ENCODE measurements at places on chromosomes 11 and 22.

DNA sequence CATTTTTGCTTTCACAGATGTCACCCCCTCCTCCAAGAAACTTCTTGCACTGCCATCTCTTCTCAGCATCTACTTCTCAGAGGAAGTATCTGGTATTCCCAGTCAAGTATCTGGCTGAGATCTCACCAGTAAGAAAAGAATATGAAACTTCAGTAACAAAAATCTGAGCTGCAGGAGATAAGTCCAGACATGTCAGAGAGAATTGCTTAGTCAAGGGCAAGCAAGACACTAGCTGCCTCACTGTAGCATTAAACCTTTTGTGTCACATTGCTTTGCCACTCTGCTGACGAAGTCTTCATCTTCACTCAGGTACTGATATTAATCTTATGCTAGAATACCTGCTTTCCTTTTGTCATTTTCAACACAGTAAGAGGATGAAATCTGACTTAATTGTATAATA lies 70.6 kb upstream of the ZC3H12C start:
- no peak for DNase-seq

DNA sequence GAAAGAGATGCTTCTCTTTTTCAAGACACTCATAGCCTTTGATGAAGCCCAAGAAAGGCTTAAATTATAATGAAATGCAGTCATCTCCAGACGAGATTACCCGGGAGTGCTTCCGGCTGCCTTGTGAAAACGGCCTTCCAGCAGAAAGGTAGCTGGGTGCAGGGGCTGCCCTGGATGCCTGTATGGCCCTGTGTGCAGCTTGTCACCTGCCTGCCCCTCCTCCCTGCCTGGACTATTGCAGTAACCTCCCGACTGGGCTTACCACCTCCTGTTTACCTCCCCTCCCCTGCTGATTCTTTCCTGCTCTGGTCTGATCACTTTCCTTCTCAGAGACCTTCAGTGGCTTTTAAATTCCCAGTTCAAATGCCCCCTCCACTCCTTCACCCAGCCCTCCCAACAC lies 126.4 kb upstream of the SYT13 start:
- no peak for DNase-seq

DNA sequence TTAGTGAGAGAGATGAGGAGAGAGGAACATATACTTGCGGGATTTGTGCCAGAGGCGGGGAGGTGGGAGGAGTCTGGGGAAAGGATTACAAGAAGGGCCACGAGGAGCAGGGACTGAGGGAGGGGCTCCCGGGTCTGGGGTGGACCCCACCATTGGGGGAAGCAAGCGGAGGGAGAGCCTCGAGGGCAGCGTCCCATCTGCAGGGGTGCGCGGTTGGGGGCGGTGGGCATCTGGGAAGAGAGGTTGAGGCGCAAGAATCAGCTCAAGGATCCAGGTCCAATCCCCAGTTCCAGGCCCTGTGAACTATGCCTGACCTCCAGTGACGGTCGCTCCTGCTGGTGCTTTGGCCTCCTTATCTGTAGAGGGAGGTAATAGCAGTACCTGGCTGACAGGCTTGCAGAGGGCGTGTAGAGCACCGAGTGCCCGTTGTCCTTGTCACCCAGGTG lies 38.0 kb downstream of the ADAMTS15 start:
- no peak for DNase-seq

GRCh38 chr22:26681395-26681821 lies 24.0 kb downstream of the MIAT start:
- no peak for DNase-seq

- DNase-seq: no peak
Observed at GRCh38 chr22:20228055-20228938, 39.8 kb downstream of the RTN4R start.

DNA sequence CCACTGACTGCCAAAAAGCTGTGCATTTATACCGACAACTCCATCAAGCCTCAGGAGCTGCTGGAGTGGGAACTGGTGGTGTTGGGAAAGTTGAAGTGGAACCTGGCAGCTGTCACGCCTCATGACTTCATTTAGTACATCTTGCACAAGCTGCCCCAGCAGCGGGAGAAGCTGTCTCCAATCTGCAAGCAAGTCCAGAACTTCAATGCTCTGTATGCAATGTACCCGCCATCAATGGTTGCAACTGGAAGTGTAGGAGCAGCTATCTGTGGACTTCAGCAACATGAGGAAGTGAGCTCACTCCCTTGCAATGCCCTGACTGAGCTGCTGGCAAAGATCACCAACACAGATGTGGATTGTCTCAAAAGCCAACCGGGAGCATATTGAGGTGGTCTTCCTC lies at the start of gene SLC22A25:
SLC22A25 (minus strand) TSS at position 67 of the 400 bp plus-strand sequence. CDS start 13,947 bp downstream, outside the sequence.
- DNase-seq: no peak

DNA sequence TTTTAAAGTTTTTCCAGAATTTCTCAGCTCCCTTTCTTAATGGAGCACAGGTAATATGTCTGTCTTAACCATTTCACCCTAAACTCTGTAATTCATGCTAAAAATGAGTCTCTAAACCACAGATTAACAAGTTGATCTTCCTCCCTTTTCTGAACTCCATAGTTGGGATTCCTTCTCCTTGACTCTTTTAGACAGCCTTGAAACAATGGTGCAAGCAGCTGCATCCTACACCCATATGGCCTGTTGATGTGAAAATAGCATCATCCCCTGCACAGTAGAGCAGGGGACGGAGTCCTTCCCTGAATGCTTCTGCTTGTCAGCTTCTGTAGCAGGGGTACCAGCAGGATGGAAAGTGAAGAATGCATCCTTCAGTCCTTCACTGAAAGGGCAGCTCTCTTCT lies 192.8 kb upstream of the SORL1-AS1 start:
- DNase-seq: no peak

- no peak for DNase-seq
Observed at GRCh38 chr11:57638005-57638781, 11.5 kb downstream of the YPEL4 start.

GRCh38 chr11:46801694-46802470 lies 44.2 kb downstream of the CKAP5 start:
- no peak for DNase-seq

- DNase-seq: no peak
Observed at GRCh38 chr11:74771139-74771538, 22.5 kb downstream of the RNF169 start.

DNA sequence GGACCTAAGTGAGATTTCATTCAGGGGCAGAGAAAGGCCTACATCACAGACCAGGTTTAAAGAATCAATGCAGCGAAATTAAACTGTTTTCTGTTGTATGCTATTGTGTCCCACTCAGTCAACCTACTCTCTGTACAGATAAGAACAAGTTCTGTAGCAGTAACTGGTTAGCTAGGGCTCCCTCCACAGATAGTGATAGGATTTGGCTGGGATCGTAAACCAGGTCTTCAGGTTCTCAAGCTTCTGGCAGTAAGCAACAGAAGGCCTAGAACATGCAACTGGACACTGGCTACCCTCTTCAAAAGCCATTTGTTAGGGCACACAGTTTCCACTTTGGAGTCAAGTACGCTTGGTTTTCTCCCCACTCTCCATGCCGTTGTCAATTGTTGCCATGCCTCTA lies 69.2 kb downstream of the GDPD4 start:
- DNase-seq: no peak

DNA sequence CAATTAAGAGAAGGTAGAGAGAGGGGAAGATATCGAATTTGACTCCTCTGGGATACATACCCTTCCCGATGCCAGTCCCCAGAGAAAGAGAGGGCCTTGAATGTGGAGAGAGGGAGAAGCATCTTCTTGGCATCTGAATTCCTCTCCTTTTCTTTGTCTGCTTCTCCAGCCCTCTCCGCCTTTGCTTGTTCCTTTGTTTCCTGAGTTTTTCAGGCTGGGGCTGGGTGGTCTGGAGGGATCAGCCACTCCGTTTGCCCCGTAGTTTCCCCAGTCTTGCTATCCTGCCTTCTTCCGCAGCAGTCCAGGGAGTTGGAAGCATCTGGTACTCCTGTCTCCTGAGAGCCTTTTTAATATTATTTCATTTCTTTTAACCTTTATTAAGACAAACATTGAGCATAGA lies 107.1 kb upstream of the CADM1 start:
- DNase-seq: no peak

DNA sequence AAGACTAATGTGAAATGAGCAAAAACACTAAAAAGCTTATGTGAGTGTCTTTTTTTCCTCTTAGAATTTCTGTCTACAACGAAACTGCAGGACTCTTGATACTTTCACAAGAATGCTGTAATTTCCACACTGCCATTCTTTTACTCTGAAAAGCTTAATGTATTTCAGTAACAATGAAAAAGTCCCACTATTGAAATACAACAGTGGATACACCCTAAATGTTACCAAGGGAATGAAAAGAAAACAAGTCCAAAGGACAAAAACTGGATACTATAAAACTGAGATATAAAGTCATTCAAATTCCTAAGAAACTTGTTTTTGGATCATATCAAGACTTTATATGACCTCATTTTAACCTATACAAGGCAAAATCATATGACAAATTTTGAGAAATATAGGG lies 77.4 kb downstream of the SOX6 start:
- DNase-seq: no peak

DNA sequence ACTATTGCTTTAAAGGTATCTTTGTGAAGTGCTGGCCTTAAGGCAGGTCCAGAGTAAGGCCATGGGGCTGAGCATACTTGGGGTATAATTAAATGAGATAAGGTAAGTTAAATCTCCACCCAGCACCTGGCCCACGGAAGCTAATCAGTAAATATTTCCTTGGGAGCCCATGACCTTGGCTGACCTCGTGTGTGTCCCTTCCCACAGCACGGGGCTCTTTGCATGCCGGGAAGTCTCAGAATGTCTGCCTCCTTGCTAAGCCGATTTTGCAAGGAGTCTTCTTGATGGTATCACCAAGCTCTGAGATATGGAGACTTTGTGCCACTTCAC lies 46.5 kb downstream of the ADM start:
- no peak for DNase-seq

GRCh38 chr22:40423310-40423688 lies 52.9 kb downstream of the SGSM3 start:
- DNase-seq: no peak

DNA sequence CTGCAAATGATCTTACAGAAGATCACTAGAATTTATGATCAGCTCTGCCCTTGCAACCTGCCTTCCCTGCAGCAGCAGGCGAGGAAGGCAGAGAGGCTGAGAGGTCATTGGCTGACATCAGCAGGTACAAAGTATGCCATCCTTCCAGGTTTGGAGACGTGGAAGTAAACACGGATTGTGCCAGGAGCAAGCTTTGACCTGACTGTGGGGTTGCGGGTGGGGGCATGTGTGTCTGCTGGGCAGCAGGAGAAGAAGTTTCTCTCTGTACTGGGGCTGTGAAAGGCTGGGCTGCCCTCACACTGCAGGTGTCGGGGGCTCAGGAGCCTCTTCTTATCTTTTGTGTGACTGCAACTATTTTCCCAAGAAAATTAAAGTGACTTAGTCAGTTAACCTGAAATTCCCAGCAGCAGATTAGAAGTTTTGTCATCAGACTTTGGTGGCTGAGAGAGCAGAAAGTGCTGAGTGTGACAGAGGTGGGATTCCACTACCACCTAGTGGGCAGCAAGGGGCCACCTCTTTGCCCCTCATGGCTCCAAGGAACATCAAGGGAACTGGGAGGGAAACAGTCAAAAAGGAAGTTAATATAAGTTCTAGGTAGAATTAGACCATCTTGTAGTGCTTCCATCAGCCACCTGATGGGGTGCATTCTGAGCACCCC lies 565.9 kb downstream of the ETS1 start:
- DNase-seq: no peak

DNA sequence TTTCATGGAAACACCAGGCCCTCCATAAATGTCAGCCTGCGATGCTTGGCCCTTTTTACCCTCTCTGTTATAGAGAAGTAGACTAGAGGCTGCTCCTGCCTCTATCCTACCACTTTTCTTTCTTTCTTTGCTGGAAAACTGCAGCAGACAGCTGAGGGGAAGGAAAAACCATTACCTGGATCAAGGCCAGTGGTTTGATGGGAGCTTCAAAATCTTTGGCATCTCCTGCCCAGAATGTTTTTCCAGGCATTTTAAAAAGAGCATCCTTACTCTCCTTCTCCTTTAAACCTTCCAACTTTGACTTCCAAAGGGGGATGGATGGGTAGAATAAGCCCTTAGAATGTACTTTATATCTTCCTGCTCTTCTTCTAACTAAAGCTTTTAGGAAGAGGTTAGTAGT lies 44.9 kb downstream of the EXT2 start:
- DNase-seq: no peak

GRCh38 chr11:130442737-130443136 lies 5.7 kb upstream of the ADAMTS15 start:
- no peak for DNase-seq

DNA sequence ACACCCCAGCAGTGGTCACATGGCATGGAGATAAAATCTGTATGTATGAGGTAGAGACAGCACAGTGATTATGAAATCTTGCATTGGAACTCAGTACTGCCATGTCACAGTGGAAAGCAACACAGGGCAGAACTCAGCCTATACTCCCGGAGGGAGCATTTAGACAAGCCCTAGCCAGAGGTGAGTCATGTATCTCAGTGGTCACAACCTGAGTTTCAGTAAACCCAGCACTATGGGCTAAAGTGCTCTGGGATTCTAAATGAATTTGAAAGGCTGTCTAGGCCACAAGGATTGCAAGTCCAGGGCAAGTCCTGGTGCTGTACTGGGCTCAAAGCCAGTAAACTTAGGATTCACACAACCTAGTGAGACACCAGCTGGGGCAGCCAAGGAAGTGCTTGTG lies 1717.1 kb upstream of the RAG2 start:
- DNase-seq: no peak

DNA sequence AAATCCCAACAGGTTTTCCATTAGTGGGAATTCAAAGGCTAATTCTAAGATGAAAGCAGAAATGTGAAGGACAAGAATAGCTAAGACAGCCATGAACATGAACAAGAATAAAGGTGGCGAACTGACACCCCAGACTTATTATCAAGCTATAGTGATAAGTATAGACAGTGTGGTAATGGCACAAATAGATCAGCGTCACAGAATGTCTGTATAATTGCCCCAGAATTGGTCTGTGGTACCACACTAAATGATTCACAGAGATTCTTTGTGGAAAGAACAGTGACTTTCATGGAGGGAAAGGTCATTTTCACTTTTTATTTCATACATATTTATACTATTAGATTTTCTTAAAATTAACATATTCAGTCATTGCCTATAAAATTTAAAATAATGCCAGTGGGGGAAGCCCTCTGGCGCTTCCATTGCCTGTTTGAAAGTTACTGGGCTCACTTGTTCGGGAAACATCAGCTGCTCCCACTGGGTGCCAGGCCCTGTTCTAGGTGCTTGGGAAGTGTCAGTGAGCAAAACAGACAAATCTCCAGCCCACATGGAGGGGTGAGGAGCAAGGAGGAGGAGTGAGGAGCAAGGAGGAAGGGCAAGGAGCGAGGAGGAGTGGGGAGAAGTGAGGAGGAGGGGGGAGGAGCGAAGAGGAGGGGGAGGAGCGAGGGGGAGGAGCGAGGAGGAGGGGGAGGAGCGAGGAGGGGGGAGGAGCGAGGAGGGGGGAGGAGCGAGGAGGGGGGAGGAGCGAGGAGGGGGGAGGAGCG lies 11.3 kb upstream of the NLRP6 start:
- DNase-seq: peak; percentile 59

All from HL-60 (cell line).